ENCODE measurements at places on chromosomes 5 and 9.
A peak's percentile ranks its signal among the peaks of the same experiment; 100 is the strongest.

DNA sequence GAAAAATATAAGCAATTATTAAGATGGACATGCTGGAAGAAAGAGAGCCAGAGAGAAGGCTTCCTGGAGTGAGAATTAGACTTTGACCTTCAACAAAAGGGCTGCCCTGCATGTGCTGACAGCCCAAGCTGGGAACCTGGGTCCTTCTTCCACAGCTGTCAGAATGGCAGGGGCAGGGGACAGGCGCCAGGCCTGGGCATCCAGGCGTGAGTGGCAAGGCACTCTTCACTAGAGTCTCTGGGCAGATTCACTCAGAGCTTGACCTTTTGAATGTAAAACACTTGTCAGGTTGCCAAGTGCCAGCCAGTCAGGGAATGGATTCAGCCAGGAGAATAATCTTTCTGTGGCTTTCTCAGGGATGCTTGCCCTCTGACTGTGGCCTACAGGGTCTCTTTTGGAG is 119.1 kb upstream of the CLINT1 start:
- DNase-seq = no peak

- no peak for DNase-seq
Observed at GRCh38 chr5:7261049-7261448, 134.9 kb upstream of the ADCY2 start.

GRCh38 chr5:77353251-77353650 is 138.9 kb downstream of the WDR41 start:
- DNase-seq = no peak

DNA sequence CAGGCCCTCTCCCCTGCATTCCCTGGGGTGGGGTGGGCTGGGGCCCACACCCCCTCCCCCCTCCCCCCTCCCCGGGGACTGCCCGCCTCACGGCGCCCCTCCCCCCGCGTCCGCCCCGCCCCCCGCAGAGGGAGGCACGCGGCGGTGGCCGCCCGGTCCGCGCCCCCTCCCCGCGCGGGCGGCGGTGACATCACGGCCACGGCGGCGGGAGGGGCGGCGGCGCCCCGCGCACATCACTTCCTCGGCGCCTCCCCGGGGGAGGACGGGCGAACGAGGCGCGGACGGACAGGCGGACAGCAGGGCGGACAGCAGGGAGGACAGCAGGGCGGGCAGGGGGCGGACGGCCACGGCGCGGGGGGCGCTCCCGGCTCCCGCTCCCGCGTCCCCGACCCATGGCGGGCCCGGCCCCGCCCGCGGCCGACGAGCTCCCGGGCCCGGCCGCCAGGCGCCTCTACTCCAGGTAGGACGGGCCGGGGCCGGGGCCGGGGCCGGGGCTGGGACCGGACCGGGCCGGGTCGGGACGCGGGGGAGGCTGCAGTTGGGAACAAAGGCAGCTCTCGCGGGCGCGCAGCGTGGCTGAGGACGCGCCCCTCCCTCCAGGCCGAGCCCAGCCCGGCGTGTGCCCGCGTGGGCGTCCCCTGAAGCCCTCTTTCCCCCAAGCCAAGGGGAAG is at the start of gene GPSM1:
TSS of gene GPSM1 (plus strand) at position 236 of the 671 bp plus-strand sequence. CDS start at position 393, 157 bp downstream.
- DNase-seq = peak; percentile 71

DNA sequence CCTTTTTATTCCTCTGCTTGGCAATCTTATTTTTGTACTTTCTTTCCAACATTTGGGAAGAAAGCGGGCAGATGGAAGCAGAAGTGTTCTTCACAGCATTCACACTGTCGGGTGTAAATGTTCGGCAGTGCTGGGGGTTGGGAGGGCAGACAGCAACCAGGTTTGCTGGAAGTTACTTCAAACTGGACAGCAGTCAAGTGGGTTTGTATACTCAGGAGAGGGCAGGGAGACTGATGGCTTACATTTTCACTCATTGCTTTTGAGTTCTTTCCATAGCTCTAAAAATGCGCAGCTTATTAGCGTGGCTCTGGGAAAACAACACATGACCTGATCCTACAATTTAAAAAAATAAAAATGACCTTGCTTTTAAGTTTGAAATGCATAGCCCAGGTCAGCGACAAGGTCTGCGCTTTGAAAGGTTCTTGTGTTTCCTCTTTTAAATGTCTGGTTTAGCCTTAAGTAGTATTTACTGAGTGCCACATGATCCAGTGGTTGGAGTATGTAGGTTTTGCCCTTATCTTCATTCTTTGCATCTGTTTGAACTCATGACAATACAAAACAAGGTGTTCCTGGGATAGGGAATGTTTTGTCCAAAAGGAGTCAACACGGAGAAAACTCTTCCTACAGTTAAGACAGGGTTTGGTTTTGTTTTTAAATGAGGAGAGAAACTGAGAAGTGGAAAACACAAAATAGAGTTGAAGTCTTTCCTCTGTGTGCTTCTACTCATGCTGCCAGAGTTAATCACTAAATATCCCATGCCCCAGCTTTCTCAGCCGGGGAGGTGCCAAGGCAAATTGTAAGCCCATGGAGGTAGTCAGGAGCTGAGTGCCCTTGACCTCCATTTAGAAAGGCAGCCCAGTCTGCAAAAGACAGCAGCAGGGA is 132.7 kb upstream of the DMRT1 start:
- DNase-seq = no peak

DNA sequence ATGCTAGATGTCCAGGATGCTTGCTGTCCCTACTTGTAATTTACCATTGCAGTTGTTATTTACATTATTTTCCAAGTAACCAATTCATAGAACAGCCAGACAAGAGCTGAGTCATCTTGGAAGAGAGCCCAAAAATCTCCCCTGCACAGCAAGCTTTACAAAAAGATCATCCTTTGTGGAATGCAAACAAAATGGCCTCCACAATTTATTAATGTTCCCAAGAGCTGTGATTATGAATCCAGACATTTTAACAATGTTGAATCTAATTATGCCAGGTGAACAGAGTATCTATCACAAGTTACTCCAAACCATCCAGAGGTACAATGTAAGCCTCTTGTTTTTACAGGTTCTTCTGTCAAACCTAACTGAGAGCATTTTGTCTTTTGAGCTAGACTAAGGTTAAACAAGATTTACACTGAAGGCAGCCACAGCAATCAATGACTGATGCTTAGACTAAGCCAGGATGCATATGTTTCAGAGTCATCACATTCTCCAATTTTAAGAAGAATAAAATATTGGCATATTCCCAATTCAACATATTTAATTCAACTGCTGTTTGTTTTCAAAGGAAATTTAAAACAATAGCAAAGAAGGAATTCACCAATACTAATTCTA is 95.3 kb upstream of the SLC12A2 start:
- peak; percentile 86 for DNase-seq

DNA sequence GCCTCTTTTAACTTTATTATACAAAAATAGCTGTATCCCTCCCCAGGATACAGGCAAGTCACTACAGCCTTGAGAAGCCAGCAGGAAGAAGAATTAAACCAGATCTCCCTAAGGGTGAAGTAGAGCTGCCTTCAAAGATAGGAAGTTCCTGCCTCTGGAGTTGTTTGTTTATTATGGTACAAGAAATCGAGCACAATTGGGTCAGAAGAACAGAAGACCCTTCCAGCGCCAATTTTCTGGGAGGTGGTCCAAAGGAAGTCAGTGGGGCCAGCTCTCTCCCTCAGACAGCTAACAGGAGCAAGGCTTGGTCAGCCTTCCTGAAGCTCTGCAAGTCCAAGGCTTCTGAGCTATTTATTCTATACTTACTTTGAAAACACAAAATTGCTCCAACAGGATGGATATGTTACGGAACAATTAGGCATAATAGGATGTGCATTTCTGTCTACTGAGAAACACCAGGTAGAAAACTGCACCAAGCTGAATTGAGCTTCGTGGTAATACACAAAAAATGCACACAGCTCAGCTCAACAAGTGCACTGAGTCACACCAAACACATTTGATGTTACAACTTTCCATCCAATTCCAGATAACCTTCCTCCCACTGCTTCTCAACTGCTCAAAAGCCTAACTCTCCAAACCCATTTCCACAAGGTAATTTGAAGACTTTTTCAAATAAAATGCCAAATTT is 16.0 kb downstream of the SERINC5 start:
- DNase-seq = no peak

DNA sequence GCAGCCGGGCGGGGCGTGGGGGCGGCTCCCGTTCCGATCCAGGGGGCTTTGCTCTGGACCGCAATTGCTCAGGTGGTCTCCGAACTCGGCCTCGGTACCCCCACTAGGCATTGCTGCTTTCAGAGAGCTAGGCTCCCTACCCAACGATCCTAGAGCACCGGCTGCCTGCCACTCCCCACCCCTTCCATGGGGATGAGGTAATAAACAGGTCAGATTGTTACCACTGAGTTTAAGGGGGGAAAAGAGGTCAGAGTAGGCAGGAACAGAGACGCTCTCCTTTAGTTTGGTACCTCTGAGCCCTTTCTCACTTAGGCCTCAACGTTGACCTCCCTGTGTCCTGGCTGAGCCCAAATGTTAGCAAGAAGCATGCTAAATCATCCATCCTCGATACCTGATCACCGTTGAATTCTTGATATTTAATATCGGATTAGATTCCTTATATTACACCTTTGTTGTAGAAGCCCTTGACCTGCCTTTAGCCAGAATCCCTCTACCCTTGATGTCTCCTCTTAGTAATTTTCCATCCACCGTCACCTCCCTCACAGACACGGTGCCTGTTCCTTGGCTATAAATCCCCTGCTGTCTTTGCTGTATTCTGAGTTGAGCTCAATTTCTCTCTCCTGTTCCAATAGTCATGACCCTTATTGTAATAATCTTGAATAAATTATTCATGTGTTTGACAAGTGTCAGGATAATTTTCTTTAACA is 588 bp upstream of the PLPP1 start:
- no peak for DNase-seq

- DNase-seq = no peak
Observed at GRCh38 chr5:4984461-4984860, 155.7 kb upstream of the ADAMTS16 start.

- DNase-seq = no peak
Observed at GRCh38 chr9:29548436-29548835, 1975.2 kb upstream of the C9orf72 start.

DNA sequence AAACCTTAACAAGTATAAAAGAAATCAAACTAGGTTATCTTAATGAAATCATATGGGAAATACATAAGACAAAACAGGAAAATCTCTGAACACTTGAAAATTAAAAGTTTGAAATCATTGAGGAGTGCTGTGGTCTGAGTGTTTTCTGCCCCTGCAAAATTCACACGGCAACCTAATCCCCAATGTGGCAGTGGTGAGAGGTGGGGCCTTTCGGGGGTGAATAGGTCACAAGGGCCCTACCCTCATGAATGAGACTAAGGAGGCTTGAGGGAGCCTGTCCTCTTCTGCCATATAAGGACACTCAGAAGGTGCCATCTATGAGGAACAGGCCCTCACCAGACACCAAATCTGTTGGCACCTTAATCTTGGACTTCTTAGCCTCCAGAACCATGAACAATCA is 10.7 kb downstream of the CAMSAP1 start:
- no peak for DNase-seq

GRCh38 chr9:113493203-113493520 is 29.6 kb downstream of the RGS3 start:
- no peak for DNase-seq

GRCh38 chr9:112009656-112010055 is 113.0 kb downstream of the UGCG start:
- no peak for DNase-seq

- DNase-seq = peak; percentile 100
Observed at GRCh38 chr5:148912714-148913398, 86.4 kb downstream of the ADRB2 start.

- DNase-seq = no peak
Observed at GRCh38 chr9:4734150-4734549, 6.9 kb downstream of the AK3 start.

- peak; percentile 71 for DNase-seq
Observed at GRCh38 chr5:6399980-6400910, 21.9 kb upstream of the MED10 start.

DNA sequence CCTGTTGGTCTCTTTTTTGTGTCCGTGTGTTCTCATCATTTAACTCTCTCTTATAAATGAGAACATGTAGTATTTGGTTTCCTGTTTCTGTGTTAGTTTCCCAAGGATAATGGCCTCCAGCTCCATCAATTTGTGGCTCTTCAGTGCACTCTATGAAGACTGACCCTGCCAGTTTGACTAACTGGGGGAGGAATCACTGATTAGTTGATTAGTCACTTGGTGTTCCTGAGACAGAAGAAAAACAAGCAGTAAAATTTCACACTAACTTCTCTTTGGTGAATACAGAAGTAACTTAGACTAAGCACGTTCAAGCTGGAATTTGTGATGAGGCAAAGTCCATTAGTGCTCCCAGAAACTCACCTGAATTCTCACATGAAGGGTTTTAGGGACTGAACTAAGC is 495.8 kb upstream of the RORB start:
- DNase-seq = no peak

DNA sequence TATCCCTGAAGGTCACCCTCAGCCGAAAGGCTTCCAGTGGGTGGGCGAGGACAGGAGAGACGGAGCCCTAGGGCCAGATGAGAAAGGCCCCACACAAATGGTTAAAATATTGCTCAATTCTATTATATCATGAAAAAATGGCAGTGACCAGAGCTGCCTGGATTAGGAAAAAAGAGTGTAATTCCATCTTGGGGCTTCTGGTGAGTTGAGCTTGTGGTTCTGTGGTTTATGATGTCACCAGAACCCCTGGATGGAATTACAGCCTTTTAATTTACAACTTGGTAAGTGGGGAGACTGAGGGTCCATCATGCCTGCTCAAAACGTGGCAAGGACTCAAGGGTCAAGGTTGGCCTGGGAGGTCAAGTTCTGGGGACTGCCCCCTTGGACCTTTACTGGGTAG is 55.5 kb upstream of the STC2 start:
- DNase-seq = no peak

DNA sequence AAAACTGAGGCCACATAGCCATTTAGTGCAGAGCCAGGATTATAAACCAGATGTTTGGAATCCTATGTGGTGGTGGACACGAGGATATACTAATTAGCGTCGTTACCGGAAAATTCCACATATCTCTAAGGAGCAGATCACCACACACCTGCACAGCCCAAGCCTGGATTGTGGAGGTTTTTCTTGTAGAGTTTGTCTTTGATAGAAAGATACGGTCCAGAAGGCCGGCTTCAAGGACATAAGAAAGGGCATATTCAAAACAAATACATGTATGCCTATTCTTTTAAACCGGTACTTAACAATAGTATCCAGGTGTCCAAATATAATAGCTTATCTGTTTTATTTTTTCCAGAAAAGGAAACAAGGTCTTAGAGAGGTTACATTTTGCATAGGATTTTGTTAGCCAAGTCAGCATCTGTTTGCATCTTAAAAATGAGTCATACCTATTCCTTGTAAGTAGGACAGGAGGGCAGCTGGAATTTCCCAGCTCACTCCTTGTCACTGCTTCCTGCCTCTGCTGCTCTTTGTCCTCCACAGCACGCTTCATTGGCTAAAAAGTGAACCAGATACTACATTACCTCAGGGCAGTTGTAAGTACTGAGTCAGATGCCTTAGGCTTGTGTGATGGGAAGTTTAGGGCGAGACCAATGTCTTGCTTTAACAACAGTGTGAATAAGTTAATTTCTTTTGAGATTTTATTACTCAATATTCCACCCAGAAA is 3.6 kb downstream of the TMC1 start:
- DNase-seq = peak; percentile 91

Data from RWPE1 (cell line).